Kidney tubule cell (primary cell): ENCODE measurements at places on chromosomes 7 and 10.
A peak's percentile ranks its signal among the peaks of the same experiment; 100 is the strongest.

- no peak for DNase-seq
Measured at GRCh38 chr7:28979776-28980175, 21.6 kb upstream of the TRIL start.

DNA sequence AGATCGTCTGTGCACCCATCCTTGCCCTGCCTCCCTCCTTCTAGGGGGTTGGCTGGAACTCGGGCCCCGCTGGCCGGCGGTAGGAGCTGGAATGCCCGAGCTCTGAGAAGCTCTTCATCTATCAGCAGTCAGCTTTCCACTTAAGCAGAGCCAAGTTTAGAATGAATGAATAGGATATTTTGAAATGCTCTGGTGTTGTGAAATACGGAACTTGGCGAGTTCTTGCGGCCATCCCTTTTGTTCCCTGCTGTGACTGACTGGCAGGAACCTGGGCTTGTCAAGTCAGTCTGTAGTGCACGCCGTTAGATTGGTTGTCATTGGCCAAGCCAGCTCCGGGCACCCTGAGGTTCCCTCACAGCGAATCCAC lies 33.3 kb downstream of the FOXK1 start:
- no peak for DNase-seq

GRCh38 chr10:25933653-25934608 lies at the start of gene MYO3A:
TSS of gene MYO3A (plus strand) at chr10:25934229. CDS start at chr10:25952111, 17,882 bp downstream.
- peak; percentile 35 for DNase-seq

DNA sequence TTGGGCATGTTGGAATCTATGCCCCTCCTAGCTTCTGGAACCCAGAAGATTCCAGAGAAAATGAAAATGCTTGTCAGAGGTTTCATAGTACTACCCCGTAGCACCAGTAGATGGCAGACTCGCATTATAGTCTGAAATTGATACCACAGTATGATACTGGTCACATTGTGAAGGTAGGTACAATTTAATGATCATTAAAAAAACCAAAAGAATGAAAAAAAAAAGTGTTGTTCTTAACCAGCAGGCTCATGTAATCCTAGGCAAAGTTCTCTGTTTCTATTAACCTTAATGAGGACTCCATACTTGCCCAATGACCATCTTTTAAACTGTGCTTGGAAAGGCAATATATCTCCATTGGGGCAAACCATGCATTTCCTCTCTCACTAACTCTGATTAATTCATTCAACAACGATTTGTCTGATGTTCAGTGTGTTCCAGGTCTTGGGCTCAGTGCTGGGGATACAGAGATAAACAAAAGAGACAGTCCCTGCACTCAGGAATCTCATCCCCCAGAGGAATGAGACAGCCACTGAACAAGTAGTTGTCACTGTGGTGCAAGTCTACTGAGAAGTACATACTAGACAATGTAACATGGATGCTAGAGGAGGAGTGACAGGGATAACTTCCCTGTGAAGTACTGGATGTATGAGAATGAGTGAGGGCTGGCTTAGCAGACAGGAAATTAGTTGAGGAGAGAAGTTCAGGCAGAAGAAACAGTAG lies 223.5 kb upstream of the PHYHIPL start:
- DNase-seq, result peak; percentile 62

DNA sequence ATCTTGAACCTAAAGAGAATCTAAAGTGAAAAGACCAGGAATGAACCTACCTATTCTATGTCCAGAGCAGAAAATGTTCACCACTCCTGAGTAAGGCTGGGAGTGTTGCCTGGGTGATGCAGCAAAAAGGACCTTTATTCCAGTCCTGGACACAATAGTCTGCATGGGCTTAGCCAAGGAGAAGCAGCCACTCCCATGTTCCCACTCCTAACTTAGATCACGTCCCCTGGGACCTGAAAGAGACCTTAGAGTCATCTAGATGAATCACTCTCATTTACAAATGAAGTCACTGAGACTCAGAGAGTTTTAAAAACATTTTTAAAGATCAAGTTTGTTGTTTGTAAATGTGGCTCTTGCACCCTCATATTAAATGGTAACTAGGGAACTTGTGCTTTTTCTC lies 763.4 kb downstream of the KCNMA1 start:
- peak; percentile 4 for DNase-seq

GRCh38 chr7:82266081-82266480 lies 177.5 kb downstream of the CACNA2D1 start:
- no peak for DNase-seq

GRCh38 chr10:18880530-18880929 lies 168.1 kb upstream of the MALRD1 start:
- no peak for DNase-seq

GRCh38 chr10:97812696-97813095 lies 36.9 kb upstream of the GOLGA7B start:
- no peak for DNase-seq

DNA sequence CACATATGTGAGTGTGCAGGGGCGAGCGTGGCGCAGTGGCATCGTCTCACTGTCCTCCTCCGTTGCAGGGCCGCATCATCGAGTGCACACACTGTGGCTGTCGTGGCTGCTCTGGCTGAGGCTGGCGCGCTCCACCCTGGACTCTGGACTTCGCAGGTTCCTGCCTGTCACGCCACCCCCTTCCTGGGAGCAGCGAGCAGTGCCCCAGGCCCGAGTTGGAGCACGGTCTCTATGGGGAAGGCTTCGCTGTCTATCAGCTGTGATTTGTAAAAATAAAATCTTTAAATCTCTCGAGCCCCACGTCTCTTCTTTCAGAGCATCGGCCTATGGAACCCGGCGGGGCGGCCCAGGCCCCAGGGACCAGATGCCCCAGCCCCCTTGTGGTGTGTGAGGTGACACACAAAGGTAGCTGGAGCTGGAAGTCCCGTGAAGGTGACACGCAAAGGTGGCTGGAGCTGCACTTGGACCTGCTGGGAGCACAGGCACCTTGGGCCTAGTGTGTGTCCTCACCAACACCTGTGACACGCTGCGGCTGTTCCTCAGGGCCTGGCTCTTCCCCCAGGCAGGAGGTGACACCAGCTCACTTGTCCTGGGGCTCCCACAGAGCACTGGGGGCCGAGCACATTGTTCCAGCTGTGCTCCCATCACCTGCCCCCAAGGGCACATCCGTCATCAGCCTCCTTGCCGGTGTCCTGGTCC lies 10.7 kb downstream of the BUD31 start:
- no peak for DNase-seq

DNA sequence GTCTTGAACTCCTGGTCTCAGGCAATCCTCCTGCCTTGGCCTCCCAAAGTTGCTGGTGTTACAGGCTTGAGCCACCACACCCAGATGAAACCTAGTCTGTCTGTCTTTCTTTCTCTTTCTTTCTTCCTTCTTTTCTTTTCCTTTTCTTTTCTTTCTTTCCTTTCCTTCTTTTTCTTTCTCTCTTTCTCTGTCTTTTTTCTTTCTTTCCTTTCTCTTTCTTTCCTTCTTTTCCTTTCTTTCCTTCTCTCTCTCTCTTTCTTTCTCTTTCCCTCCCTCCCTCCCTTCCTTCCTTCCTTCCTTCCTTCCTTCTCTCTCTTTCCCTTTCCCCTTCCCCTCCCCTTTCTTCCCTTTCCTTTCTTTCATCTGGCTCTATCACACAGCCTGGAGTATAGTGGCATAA lies 185.2 kb downstream of the CACNB2 start:
- no peak for DNase-seq

DNA sequence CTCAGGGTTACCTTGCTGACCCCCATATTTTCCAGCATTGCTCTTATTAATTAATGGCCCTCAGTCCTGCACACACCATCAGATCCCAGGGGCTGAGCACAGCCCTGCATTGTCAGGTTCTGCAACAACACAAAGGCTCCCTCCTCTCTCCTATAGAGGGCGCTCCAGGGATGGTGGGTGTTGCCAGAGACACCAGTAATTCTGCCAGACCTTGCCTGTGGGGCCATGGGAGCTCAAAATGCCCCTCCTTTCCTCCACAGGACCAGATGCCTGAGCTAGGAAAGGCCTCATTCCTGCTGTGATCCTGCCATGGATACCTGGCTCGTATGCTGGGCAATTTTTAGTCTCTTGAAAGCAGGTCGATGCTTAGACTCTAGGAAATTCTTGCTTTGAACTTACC lies 42.8 kb upstream of the PRSS58 start:
- DNase-seq, result no peak

- DNase-seq, result peak; percentile 3
Measured at GRCh38 chr7:24152356-24152755, 131.6 kb upstream of the NPY start.

DNA sequence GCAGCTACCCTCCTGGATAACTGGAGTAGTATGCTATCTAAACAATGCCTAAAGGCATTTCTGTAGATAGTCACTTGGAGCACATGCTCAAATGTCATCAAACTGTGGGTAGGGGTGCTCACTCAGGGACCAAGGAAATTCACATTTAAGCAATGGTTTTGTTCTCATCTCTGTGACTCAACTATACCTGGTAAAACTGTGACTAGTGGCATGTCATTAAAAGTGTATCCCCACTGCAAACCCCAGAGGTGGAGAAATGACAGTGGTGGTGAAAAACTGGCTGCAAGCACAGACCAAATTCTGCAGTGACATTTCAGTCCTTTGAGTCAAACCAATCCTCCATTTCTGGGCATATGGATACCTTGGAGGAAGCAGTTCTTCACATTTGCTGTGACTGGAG lies 134.2 kb upstream of the EFCAB10 start:
- DNase-seq, result no peak

GRCh38 chr7:625376-625971 lies 101.0 kb upstream of the DNAAF5 start:
- no peak for DNase-seq

- peak; percentile 71 for DNase-seq
Measured at GRCh38 chr7:116588641-116589594, 64.1 kb downstream of the CAV1 start.

DNA sequence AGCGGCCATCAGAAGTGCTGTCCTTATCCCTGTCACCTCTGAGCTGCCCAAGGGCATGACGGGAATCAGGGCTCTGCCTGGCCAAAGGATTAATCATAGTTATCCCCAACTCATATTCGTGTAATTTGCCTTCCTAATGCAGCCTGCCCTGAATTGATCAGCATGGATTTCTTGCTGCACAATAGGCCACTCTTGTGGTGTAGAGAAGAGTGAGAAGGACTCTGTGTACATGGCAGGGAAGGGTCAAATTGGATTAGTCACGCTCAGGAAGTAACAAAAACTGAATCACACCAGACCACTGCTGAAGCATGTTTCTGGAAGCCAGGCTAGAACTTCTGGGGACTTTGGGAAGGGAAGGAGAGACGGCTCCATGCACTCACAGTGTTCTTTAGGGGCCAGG lies 227.0 kb downstream of the BUB3 start:
- peak; percentile 20 for DNase-seq

DNA sequence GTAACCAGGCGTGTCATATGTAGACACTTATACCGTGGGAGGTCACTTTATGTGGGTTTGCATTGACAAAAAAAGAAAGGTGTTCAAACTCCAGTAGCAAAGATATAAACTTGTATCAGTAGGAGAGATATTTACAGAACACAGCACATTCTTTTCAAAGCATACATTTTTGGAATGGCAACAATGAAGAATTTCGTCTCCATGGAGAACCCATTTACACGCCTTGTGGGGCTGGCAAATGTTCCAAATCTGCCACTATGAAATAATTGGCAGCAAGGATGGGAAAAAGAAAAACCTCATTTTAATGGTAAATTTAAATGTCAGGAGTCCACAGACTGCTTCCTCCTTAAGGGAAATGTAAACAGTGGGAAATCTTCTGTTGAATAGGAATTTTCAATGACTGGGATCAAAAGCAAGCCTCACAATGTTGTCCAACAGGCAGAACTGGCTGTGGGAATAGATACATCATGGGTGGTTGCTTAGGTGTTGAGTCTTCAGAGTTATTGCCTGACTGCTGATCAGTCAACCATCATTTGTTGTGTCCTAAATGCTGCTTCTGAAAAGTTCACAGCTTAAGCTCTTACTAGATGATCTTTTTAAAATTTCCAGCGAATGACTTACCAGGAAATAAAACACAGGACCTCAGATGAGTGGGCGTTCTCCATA lies 256.6 kb upstream of the SEMA3C start:
- peak; percentile 45 for DNase-seq

DNA sequence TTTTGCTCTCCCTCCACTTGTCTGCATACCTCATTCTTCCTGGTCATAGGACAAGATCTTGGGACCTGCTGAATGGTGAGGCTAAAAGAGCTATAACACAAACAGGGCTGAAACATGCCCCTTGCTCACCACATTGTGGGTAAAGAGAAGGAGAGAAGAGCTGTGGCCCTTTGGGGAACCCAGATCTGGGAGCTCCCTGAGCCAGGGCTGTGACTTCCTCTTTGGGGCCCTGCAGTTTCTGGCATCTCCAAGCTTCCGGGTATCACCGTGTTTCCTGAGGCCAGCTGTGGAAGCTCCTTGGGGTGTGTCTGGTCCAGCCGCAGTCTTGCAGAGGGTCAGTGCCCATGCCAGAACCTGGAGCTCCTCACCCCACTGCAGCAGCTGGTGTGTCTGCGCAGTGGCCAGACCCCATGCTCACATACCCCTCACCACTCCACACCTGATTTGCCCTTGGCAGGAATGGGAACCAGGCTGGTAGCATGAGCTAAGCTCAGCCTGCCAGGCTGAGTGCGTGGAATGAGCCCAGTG lies 34.0 kb downstream of the DKK1 start:
- DNase-seq, result no peak

- DNase-seq, result no peak
Measured at GRCh38 chr10:78130966-78131710, 97.5 kb downstream of the RPS24 start.

- peak; percentile 99 for DNase-seq
Measured at GRCh38 chr10:6239213-6239991, 36.7 kb downstream of the PFKFB3 start.

- DNase-seq, result no peak
Measured at GRCh38 chr7:127151379-127151778, 101.4 kb downstream of the GRM8 start.

GRCh38 chr7:77184990-77185389 lies 14.6 kb downstream of the FGL2 start:
- no peak for DNase-seq

- no peak for DNase-seq
Measured at GRCh38 chr10:132234860-132235259, 48.1 kb downstream of the DPYSL4 start.

DNA sequence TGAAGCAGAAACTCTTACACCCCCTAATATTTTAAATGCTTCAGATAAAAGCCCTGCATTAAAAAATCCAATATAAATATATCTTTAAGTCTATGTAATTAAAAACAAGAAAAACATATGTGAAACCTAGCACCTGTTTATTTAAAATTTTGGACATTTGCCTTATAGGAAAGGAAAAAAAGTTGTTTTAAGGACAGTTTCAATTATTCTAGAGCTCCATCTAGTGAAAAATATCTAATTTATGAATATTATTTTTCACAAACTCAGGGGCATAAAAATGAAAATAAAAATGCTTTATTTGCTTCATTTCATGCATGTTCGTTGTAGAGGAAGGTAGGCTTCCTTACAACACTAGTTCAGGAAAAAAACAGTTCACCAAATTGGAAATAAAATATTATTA lies 26.1 kb downstream of the ENKUR start:
- DNase-seq, result no peak
